HTR-8/SVneo (cell line): ENCODE measurements at places on chromosomes 2 and 18.

DNA sequence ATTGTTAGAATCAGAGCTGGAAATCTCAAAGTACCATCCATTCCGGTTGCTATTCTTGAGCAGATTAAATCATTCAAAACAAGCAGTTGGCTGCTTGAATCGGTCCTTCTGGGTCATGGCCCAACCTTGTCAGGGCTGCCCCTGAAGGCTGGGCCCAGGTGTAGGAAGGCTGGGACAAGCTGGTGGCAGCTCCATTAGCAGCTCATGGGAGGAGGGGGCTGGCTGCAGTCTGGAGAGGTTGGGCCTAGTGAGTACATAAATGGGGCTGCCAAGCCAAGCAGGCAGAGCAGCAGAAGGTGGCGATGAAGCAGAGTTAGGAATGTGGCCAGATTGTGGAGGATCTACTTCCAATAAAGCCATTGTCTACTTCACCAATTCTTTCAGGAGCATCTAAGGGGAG lies 81.4 kb downstream of the ADCYAP1 start:
- DNase-seq: no peak

DNA sequence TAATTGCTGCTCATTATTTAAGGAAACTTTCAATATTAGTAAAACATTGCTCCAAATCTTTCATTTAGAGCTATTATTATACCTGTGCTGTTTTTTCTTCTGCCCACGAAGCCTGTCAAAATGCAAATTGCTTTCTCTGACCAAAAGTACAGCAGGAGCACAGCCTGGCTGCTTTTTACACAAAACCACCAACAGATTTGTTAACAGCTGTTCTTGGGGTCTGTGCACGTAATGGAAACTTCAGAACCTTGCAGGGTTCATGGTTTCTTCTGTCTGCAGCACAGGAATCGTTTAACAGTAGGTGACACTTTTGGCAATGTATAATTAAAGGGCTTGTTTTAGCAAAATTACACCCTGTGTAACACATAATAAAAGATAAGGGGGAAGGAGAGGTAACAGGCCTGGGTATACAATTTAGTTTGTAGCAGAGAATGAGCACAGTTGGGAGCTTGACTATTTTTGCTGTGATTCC lies 447.3 kb downstream of the KCNJ3 start:
- no peak for DNase-seq

DNA sequence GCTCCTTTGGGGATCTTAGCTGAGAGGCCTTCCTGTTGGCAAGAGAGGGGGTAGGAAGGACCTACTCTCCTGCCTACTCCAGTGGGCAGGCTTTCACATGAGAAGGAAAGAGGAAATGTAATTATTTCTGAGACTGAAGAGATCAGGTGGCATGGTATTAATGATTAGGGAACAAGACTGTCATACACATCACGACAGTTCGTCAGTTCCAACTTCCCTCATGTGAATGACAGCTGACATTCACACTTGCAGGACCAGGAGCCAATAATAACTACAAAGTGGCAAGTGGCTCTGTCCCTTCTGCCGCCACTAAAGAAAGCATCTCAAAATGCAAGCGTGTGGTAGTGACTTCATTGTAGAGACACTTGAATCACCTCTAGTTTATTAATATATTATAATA lies 90.0 kb downstream of the ZCCHC2 start:
- no peak for DNase-seq

DNA sequence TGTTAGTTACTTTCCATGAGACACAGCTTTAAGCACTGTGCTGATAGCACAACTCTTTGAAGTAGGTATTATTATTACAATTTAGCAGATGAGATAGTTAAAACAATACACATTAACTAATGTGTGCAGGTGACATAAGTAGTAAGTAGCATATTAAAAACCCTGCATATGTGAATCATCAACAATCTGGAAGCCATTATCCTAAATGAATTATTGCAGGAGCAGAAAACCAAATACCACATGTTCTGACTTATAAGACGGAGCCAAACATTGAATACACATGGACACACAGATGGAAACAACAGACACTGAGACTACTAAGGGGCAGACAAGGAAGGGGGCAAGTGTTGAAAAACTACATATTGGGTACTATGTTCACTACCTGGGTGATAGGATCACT lies 300.3 kb upstream of the GULP1 start:
- DNase-seq: no peak

DNA sequence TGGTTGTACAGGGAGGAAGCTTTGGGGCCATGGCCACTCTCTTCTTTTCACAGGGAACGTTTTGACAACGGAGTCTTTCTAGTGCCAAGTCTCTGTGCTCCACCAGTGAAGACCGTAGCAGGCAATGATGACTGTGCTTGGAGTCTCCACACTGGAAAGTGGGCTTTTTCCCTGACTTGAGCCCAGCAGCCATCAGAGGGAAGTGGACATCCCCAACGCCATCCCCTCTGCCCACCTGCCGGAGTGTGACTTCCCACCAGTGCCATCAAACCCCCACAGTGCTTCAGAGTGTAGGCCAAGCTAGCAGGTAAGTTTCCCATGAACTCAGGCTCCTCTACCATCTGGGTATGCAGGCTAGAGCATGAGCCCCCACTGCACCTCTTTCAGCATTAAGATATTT lies 78.7 kb downstream of the APOB start:
- no peak for DNase-seq

GRCh38 chr18:52323802-52324201 lies 16.2 kb upstream of the DCC start:
- DNase-seq: no peak

DNA sequence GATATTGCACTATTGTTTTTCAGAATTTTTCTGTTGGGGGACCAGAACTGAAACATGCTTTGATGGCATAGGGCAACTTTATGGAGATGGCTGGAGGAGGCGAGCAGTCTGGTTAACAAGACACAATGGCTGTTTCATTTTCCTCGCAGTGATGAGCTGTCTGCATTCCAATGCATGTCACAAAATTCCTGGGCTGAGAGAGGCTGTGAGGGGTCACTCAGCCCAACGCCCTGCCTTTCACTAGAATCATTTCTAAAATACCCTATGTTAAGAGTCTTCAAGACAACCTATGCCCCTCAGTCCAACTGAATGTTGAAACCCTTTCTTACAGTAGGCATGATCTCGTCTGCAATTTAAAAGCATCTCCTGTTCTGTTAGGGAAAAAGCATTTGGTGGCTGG lies 1090.0 kb downstream of the BCL11A start:
- DNase-seq: no peak

DNA sequence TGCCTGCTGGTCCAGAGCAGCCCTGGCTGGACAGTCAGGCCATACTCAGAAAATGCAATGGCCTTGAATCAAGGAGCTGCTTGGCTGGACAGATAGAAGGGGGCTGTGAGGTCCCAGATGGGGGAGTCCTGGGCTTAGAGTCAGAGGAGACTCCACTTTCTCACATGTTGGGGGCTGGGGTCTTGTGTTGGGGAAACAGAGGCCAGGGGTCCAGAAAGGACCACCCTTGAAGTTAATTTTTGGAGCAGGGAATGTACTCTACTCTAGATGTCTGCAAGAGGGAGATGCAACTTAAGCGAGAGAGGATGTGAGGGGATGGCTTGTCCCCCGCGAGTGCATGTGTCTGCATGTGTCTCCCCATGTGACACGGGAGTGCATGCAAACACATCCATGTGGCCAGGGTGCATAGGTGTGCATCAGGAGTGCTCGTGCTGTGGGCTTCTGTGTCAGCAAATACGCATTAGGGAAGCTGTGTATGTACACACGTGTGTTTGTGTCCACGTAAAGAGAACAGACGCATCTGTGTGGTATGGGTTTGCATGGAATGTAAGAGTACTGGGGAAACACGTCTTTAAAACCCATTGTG lies 303.2 kb downstream of the MYCN start:
- DNase-seq: no peak

- no peak for DNase-seq
These were observed 356.2 kb downstream of the KCNJ3 start for GRCh38 chr2:155054712-155055111.

- DNase-seq: no peak
These were observed 219.7 kb downstream of the AFF3 start for GRCh38 chr2:99922664-99923063.

GRCh38 chr2:26754972-26755670 lies 9.0 kb upstream of the SLC35F6 start:
- DNase-seq: no peak

GRCh38 chr2:195352581-195352980 lies 304.4 kb upstream of the SLC39A10 start:
- DNase-seq: no peak

- no peak for DNase-seq
These were observed 9.1 kb upstream of the TEX51 start for GRCh38 chr2:126889496-126890135.

DNA sequence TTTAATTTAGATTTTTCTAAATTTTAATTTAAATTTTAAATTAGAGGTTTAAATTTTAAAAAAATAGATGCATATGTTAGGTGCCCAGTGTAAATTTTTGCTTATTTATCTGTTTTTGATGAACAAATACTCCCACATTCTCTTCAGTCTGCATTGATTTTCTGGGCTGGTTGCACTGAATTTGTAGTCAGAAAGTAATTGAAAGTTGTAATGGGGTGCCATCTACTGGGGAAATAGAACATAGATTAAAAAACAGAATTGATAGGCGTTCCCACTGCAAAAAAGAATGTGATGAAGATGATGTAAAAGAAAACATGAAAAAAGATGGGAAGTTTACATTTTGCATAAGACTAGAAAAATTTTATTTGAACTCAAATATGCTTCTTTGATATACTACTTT lies 51.7 kb upstream of the CCDC85A start:
- DNase-seq: peak; percentile 37
